ENCODE measurements at places on chromosomes 11 and 22.

DNA sequence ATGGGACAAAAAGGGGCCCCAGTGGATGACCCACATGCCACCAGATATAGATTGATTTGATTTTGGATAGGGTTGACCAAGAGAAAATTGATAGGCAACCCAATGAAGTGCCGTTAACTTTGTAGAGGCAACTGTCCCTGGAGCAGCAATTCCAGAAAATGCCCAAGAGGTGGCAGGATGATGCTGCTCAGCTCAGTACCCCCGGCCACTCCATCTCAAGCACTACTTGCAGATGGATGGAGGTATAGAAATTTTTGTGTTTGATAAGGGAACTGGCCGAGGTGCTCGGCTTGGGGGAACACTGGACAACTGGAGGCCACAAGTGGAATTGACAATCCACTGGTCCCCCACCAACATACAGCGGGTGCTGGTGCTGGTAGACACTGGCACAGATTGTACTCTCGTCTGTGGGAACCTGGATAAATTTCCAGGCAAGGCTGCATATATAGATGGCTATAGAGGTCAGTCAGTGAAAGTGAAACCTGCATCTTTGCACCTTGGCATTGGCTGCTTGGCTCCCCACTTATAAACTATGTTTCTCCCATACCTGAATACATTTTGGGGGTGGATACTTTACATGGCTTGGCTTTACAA lies 86.3 kb downstream of the CCDC83 start:
- DNase-seq, result no peak

DNA sequence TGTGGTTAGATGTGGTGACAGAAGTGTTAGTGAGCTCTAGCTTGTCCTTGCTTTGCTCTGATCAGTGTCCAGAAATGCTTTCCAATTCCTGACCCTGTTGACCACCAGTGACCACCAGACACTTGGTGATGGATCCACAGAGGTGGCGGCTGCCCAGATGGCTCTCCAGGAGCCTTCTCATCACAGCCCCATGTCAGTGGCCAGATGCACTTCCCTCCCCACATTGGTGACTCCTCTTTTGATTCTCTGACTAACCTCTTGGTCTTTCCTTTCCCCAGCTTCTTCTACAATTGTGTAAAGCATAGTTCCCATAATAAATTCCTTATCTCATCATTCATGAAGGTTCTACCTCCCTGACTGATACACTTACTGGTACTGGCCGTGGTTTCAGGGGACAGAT lies 40.1 kb upstream of the CXCR5 start:
- DNase-seq, result no peak

GRCh38 chr22:23862103-23862502 lies 4.4 kb downstream of the SLC2A11 start:
- no peak for DNase-seq

DNA sequence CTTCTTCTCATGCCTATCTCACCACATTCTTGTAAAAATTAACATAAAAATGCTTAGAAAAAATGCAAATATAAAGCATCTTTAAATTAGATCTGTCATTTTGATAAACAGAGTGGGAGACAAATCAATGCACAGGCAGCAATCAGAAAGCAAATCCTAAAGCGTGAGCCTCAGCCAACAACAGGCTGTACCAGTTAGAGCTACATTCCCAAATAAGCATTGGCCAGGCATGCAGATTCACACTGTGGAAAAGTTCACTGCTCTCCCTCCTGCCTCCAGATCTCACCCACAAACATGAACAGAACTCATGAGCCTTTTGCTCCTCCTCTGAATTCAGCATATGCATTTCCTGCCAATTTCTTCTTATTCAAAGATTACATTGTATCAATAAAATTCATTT lies 115.2 kb upstream of the FAT3 start:
- DNase-seq, result no peak

DNA sequence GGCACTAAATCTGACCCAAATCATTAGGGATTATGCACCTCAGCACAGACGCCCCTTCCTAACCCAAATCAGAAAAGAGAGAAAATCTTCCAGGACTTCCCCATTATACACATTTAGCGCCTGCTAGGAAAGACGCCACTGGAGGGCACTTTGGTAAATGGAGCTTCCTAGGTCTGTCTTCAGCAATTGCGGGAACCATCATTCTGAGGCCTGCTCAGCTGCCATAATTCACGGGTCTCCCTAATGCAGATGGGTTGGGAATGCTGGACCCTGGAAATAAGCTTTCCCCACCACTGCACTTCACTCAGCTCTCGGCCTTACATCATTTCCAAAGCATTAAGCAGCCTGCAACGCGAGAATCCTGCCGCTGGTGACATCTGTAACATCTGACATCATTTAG lies 86.2 kb upstream of the OPCML start:
- no peak for DNase-seq

- no peak for DNase-seq
Observed at GRCh38 chr11:123056835-123057491, 5.0 kb downstream of the HSPA8 start.

- no peak for DNase-seq
Observed at GRCh38 chr11:20594274-20595061, 4.9 kb upstream of the SLC6A5 start.

DNA sequence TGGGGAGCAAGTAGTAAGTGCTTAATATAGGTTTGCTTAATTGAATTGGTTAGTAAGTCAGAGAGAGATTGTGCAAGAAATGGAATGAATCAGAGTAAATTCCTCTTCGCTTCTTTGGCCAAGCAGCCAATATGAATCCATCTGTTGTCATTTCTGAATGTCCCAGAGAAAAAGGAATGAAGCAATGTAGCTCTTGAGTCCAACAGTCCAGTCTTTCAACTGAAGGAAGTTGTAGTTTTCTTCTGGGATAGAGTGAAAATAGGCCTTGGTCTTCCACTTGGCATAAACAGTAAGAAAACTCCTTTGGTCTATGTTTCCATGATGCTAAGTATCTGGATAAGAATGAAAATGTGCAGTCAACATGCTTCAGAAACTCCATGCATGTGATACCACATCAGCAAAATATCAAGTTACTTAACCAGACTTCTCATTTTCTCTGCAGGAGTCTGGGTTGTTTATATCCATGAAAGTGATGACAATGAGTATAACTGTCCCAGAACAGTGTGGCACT lies 1.8 kb upstream of the FIBIN start:
- DNase-seq, result no peak

DNA sequence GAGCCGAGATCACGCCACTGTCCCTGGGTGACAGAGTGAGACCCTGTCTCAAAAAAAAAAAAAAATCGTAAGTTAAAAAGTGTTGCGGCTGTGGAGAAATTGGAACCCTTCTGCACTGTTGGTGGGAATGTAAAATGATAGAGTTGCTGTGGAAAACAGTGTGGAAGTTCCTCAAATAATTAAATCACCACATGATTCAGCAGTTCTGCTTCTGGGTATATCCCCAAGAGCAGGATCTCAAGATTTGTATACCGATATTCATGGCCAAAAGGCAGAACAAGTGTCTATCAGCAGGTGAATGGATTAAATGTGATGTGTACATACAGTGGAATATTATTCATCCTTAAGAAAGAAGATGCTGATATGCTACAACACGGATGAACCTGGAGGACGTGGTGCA lies 3.8 kb downstream of the SELENOO start:
- no peak for DNase-seq

DNA sequence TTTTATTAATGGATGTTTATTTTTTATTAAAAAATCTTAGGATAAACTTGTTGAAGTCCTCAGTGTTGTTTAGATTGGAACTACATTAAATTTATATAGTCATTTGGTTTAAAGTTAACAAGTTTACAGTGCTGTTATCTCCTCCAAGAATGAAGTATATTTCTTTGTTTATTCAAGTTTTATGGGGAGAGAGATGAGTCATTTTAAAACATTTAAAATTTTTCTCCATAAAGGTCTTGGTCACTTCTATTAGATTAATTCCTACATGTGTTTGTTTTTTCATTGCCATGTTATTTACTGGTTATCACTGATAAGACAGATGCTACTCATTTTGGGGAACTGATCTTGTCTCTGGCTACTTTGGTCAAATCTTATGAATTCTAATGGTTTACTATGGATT lies 429.6 kb downstream of the METTL15 start:
- DNase-seq, result no peak

DNA sequence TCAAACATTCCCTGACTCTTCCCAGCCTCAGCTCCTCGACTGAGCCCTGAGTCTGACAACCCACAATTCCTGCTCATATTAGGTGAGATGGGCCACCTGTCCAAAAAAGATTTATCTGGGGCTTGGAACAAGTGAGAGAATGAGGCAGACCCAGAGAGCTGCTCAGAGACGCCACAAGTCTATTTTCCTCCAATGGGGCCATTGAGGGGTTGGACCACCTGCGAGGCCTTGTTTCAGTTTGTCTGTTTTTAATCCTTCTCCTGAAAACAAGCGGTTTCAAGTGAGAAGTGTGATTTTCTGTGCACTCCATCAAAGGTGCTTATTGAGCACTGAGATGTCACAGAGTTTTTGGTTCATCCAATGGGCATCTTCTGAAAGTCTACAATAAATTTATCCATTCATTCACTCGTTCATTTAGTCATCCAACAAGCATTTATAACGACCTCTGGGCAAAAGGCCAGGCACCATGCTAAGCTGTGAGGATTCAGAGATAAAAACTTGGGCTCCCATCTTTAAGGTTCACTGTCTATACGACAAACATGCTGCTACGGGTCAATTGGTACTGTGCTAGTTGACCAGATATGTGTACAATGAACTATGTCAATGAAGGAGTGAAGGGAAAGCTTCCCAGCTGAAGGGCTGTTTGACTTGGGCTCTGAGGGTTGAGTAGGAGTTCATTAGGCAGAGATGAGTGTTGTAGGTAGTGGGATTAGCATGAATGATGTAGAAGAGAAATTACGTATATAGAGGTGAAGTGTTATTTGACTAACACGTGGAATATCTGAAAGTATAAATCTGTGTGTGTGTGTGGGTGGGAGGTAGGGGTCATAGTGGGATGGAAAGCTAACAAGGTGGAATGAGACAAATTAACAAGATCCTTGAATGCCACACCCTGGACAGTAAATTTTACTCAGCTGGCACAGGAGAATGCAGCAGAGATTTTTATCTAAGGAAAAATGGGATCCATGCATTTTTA lies 168.9 kb downstream of the MIAT start:
- DNase-seq, result no peak

DNA sequence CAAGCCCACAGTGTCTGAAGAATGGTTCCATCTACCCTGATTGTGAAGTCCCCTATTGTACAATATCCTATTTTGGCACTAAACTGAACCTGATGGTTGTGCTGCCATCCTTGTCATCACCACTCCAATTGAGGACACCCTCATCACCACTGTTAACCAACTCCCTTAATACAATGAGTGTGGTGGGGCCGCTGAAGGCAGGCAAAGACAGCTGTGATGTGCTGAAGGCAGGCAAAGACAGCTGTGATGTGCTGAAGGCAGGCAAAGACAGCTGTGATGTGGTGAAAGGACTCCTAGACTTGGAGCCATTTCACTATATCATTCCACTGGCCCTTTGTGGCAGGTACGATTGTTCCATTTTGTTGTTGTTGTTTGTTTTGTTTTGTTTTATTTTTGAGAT lies 481.6 kb downstream of the SOX6 start:
- no peak for DNase-seq

- no peak for DNase-seq
Observed at GRCh38 chr11:121540627-121541026, 87.9 kb upstream of the SORL1-AS1 start.

- no peak for DNase-seq
Observed at GRCh38 chr11:36598051-36598450, at the start of gene RAG2. Gene RAG2, minus strand, starts transcription at chr11:36598236. Its CDS starts 4,068 bp downstream, at chr11:36594168.

- DNase-seq, result no peak
Observed at GRCh38 chr22:20464096-20464614, 26.5 kb upstream of the SCARF2 start.

GRCh38 chr11:126378763-126379162 lies 23.3 kb downstream of the ST3GAL4 start:
- no peak for DNase-seq

DNA sequence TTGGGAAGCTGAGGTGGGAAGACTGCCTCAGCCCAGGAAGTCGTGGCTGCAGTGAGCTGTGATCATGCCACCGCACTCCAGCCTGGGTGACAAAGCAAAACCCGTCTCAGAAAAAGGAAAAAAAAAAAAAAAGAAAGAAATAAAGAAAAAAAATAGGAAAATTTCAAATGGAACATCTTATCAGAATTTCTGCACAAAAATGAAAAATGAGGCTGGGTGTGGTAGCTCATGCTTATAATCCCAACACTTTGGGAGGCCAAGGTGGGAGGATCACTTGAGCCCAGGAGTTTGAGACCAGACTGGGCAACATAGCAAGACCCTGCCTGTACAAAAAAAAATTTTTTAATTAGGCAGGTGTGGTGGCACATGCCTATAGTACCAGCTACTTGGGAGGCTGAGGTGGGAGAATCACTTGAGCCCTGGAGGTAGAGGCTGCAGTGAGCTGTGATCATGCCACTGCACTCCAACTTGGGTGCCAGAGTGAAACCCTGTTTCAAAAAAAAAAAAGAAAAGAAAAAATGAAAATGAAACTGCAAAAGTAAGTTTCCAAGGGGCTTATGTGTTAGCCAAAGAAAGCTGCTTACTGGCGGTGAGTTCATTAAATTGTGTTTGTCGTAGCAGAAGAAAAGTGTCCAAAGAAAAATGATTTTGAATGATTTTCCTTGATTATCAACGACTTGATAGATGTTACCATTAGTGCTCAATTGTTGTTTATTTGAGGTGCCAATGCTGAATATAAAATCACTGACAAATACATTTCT lies 7.5 kb upstream of the CRKL start:
- no peak for DNase-seq

- no peak for DNase-seq
Observed at GRCh38 chr11:106961518-106961917, 56.8 kb downstream of the GUCY1A2 start.

DNA sequence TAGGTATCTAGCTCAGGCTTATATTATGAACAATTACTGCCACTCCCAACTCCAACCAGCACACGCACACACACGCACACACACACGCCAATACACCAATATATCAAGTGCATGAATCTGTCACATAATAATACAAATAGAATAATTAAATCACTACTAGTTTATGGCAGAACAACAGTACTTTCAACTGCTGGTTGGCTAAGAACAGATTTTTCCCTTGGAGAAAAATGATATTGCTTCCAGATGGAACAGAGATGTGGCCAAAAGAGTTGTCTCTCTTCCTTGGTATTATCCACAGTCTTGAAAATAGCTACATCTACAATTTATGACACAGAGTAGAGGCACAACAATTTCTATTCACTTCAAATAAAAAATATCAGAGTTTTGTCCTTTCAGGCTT lies 538.3 kb upstream of the FAT3 start:
- DNase-seq, result no peak

DNA sequence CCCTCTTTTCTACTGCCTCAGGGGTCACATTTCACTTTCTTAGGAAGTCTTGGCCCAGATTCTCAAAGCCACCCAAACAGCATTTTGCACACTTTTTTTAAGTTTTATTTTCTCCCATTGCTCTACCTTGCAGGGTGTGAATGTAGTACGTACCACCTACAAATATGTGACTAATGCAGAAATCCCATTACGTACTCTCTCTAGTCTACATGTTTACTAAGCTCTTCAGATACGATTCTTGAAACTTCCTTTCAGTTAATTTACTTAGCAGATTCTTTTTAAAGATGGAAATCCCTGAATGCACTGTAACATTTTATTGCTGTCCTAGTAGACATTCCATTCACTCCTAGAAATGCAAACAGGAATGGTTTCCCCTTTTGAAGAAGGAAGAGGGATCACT lies 61.3 kb downstream of the LRRC4C start:
- no peak for DNase-seq

GRCh38 chr11:111918390-111919256 lies at the start of gene C11orf52:
Gene C11orf52, plus strand, starts transcription at chr11:111918913. Its CDS starts 60 bp downstream, at chr11:111918973.
- DNase-seq, result peak; percentile 63

GRCh38 chr11:91394073-91394726 lies 830.4 kb upstream of the FAT3 start:
- DNase-seq, result no peak

All from NCI-H1417 treated with DMSO at 0.1 percent for 48 hours (cell line).